ENCODE measurements at places on chromosomes 5 and 9.

DNA sequence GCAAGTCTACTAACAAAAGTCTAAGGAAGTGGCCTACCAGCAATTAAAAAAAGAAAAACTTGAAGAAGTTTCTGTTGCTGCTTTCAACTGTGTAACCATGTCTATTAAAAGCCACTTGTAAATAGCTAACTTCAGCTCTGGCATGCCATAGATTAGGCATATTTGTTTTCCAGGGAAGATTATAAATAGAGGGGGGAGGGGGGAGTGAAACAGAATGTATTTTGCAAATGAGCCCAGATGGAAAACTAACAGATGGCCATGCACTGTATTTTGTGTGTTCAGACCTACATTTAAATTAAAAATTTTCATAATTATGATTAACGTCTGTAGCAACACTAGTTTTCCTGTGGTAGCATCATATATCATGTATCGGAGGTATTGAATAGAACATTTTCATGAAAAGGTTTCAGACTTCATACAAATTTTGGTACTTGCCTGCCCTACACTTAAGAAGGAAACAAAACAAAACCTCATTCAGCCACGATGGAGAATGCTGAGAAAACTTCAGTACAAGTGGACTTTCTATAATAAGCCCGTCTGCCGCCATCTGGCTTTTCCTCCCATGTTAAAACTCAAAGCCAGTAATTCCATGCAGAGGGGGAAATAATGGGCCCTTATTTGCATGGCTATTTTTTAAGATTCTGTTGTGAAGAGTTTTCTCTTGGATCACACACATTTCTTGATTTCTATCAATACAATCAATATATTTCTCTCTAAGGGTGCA is 220.4 kb upstream of the SMARCA2 start:
- no peak for DNase-seq

GRCh38 chr9:82320566-82320965 is 332.0 kb downstream of the SPATA31D1 start:
- no peak for DNase-seq

DNA sequence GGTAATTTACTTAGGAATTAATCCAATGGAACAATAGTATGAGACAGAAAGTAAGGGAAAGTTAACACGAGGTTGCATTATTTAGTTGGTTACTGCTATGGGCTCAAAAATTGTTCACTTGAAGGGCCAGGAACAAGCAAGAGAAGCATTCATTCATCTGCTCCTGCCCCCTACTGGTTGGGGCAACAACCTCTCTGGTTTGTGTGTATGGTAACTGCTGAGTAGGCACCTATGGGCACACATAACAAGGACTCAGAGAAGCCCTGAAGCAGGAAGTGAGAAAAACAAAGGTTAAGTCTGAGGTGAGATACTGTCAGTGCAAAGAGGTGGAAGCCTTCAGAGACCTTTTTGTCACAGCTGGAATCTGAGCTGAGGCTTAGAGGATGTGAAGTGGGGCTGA is 34.4 kb upstream of the RANBP6 start:
- DNase-seq: peak; percentile 24

- no peak for DNase-seq
These were observed 39.3 kb upstream of the KIAA1958 start for GRCh38 chr9:112447283-112447761.

DNA sequence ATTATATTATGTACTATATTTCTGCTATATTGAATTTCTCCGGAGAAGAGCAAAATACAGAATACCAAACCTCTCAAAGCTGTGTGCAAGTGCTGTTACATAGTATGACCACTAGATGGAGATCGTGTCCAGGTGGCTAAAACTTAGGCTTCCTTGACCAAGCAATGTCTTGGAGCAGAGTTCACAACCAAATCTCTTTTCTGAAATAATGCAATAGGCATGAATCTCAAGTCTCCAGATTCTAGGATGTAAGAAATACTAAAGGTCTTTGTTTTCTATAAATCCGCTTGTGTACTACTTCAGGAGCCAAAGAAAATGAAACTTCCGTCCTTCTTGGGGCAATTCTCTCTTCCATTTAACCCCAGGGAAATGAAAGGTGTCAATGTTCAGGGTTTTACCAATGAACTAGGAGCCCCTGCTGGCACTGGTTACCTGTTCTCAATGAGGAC is 181.5 kb upstream of the RAI14 start:
- no peak for DNase-seq

DNA sequence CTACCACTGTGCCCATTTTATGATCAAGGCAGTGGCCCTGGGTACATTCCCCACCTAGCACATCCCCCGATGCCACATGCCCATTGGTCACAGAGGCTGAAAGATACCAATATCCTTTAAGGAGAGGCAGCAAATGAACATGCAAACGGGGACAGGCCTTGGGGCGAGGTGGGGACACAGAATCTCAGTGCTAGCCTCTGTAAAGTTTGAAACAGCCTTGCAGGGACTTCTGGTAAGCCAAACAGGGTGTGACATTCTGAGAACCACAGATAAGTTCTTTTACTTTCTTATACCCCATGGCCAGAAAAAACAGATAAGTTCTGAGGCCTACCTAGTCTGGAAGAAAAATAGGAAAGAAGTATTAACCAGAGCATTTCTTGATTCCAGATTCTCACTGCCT is 60.5 kb downstream of the ACER2 start:
- DNase-seq: no peak

DNA sequence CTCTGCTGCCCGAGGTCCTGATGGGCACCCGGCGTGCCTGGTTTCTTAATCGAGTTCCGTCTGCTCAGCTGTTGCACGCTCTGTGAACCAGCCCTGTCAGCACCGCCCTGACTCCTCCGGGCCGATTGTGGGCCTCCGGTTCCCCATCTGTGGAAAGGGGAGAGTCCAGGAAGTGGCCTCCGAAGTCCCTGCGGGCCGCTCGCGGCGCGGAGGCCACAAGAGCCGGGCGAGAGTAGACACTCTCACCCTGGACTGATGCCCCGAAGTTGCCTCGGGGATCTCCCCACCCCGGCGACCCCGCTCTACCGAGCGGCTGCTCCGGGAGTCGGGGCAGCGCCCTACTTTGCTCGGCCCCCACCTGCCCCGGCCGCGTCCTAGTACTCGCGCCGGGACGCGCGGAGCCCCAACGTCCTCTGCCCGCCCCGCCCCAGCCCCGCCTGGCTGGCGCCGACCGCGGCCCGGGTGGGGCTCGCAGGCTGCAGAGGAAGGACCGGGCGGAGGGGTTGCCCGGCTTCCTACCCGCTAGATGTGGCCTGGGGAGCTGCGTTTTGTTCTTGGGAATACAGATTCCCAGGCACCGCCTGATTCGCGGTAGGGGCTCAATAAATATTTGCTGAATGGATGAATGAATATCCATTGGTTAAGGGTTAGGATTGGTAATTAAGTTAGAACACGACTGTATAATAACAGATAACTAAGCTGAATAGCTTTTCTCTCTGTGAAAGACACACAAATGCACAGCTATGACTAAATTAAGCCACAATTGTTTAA is 935 bp upstream of the ZNF367 start:
- DNase-seq: peak; percentile 58

- no peak for DNase-seq
These were observed 515.8 kb downstream of the KIF4B start for GRCh38 chr5:155529362-155529761.

DNA sequence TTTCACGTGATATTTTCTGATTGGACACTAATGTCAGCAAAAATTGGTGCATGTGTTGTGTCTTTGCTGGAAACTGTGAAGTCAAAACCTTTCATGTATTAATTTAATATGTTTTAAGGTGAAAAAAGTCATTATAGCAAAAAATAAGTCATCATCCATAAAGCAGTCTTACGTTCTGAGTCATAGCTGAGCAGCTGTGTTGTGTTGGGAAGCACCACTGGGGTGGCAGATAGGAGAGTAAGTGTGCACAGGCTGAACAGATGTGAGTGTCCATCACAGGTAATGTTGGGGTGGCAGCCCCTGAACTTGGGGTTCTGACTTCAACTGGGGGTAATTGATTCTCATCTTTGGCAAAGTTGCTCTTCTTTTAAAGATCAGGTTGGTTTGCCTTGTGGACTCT is 156.8 kb downstream of the NXNL2 start:
- no peak for DNase-seq

- DNase-seq: no peak
These were observed 208.9 kb upstream of the PRR16 start for GRCh38 chr5:120255214-120255613.

DNA sequence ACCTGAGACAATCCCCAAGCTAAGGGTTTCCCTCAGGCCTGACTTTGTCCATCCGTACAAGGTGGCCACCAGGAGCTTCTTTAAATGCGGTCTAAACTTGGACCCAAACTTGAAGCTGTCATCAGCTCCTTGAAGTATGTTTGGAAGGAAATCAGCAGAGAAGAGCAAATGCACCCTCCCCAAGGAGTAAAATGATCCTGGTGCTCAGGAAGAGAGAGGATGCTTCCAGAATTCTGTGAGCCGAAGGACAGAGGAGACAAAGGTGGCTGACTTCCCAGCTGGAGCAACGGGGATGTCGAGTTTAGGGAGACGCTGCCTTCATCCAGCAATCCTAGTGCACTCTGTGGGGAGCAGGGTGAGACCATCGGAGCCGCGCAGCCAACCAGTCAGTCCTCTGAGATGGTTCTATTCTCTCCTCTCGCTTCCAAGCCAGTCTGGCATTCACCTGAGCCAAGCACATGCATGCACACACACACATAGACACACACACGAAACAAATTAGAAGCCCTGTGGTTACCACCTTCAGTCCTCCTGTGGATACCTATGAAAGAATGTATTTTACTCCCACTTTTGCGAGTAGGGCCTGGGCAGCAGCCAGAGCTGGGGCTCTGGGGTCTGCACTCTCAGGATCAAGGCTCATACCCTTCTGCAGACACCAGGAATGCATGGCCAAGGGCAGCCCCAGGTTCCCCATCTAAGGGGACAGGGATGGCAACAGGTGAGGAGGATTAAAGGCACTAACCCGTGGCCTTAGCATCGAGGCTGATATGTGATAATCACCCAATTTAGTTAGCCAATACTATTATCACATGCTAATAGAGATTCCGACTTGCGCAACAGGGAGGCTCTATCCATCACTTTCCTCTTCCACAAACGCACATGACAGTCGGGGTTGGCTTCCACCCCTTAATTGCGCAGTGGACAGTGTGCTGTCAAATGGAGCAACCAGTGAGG is 75.8 kb downstream of the GTF3C4 start:
- no peak for DNase-seq

GRCh38 chr5:117588611-117589010 is 1014.0 kb upstream of the SEMA6A start:
- no peak for DNase-seq

- DNase-seq: no peak
These were observed 93.2 kb downstream of the ZFAND5 start for GRCh38 chr9:72271613-72272478.

DNA sequence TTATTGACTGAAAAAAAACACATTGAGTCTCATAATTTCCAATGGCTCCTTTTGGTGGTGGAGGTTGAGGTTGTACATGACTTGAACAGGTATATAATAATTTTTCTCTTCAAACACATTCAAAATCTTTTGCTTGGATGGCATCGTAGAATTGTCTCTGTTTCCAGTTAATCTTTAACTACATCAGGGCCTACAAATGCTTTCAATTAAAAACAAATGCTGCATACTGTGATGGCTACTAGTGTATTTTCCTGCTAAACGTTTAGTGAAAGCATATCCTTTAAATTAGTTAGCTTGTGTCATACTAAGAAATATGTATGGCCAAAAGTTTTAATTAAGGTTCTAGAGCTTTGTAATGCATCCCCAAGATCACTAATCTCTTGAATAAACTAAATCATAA is 313.8 kb downstream of the SLF1 start:
- DNase-seq: no peak

DNA sequence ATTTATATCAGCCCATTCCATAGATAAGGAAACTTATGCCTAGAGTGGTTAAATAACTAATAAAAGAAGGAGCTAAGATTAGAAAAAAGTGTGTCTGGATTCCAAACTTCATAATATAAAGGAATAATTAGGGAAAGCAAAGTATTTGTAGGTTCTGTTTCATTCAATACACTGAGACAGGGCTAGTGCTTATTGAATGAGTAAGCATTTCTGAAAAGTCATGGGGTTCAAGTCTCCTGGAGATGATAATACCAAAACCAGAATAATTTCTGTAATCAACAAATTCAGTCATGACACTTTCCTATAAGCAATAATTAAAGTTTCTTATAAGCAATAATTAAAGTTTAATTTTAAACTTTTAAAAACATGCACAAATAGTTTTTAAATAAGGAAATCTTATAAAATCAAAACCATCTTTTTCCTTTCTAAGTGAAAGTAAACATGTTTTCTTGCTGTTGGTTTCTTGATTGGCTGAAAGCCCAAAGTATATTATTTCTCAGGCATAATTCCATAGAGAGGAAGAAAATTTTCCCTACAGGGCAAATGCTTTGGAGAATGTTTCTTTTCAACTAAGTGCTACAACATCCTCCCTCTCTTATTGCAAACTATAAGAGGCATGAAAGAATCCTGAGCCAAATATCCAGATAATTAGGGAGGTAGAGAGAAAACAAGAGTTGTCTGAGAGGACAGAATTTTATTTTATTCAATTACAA is 510.2 kb downstream of the PRELID2 start:
- DNase-seq: no peak

GRCh38 chr9:128107468-128108268 is 19.9 kb downstream of the PTGES2 start:
- DNase-seq: no peak

DNA sequence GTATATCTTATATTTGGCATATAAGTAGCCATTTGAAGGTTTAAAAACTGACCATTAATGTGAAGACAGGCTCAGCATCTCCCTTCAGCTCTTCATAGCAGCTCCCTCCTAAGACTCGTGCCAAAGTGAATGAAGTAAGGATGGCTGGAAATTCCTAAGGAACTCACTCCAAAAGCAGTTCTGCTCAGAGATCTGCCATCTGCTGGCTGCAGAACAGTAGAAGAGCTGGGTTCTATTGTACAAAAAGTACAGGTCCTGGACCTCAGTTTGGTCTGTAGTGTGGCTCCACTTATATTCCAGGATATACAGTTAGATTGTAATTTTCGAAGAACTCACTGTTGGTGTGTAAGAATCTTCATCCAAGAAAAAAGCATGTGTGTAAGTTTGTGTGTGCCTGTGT is 104.9 kb upstream of the RUSC2 start:
- DNase-seq: no peak

GRCh38 chr5:120813551-120813950 is 349.5 kb downstream of the PRR16 start:
- no peak for DNase-seq

DNA sequence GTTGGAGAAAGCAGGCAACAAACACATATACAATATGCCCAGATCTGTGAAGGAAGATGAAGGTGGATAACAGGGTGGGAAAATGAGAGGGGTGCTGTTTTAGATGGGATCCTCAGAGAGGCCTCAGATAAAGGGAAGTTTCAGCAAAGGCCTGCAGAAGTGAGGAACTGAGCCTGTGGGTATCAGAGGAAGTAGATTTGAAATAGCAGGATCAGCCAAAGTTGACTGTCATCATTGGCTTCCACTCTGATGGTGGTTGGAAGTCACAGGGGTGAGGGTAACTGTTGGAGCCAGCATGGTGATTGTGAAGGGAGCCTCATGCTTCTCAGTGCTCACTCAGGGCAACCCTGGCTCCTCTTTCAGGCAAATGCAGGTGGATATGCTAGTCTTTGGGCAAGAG is 607.2 kb upstream of the CLINT1 start:
- DNase-seq: no peak

All from stimulated activated CD8-positive, alpha-beta memory T cell treated with anti-CD3 and anti-CD28 coated beads, Interleukin-2, amount 100 ng/mL, for 48 hours (primary cell).